ENCODE measurements at places on chromosomes 5 and 9.

- DNase-seq, result no peak
These were observed 51.5 kb downstream of the MLLT3 start for GRCh38 chr9:20570756-20571155.

- DNase-seq, result no peak
These were observed 10.3 kb upstream of the ABO start for GRCh38 chr9:133285252-133285775.

DNA sequence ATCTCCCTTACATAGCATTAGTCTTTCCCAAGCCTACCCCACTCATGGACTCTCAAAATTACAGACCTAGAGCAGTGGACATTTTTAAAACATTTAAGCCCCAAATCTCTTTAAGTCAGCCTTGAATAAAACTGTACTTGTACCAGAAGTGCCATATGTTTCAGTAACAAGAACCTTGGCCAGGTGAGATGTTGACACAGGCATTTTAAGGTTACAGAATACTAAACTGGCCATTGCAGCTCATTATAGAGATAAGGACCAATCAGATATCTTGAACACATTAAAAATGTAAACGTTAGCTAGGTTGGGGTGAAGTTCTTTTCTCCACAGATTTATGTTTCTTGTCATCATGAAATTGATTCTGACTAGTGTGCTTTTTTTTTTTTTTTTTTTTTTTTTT is 103.8 kb upstream of the MIER3 start:
- no peak for DNase-seq

- DNase-seq, result no peak
These were observed 432.4 kb downstream of the ACTL7B start for GRCh38 chr9:108423433-108423832.

All from glutamatergic neuron (in vitro differentiated cells).